ENCODE measurements at places on chromosomes 7 and 10.

DNA sequence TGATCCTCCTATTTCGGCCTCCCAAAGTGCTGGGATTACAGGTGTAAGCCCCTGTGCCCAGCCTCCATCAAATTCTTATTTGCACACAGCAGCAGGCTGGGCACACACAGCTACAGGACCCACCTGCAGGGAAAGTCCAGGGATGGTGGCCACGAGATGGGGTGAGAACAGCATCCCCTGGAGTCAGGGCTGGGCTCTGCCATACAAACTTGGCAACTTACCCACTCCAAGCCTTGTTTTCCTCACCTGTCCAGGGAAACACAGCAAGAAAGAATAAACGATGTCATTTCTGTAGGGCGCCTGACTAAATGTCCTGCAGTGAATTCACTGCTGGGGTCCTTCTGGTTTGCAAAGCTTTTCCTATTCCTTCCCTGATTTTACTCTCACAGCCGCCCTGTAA, 5.5 kb downstream of the MYH16 start:
- DNase-seq = no peak

DNA sequence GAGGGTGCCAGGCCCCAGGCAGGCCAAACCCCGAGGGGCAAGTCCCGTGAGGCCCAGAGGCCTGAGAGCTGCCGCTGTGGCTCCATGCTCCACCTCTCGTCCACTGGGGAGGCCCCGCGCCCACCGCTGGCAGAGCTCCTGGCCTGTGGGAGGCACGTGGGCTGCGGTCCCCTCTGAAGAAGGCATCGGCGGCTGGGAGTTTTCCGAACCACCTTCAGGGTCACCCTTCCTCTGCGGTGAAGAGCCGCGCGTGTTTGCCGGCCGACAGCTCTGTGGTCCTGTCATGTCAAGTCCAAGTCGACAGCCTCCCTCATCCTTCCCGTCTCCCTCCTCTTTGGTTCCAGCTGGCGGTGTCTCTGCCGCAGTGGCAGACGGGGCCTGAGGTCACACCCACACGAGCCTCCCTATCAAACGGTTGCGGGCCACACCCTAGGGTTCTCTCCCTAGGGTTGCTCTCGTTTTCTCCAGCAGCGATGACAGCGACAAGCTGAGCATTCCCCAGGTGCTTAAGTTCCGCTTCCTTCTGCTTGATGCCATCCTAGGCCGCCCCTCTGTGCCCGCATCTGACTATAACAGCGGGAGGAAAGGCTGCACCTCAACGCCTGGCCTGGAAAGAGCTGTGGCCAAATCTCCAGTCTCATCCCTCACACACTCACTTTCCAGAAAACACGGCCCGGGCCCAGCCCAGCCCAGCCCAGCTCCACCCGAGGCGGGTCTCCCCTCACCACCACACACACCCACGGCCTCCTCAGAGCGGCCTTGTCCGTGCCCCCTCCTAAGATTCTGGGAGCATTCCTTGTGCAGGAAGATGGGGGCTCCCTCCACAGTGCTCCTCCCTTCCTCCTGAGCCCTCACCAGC, 185.0 kb downstream of the ELFN1 start:
- DNase-seq = no peak

DNA sequence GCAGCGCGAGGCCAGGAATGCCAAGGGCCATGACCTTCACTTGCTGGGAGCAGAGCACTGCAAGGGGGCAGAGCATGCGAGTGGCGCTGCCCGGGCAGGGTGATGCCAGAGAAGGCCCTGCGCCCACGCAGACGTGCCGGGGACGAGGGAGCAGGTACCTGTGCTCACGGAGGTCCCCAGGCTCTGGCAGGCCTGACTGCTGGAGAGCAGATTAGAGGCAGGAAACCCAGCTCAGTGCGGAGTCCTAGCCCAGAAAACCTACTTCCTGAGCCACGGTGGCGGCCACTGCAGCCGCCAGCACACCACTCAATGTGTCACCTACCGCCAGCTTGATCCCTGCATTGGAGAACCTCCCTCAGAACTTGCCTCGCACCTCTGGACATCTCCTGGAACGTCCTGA, 148.4 kb downstream of the MAD1L1 start:
- DNase-seq = no peak

GRCh38 chr10:77400033-77400432, 237.6 kb downstream of the KCNMA1 start:
- DNase-seq = no peak

GRCh38 chr7:2498708-2499107, 20.9 kb upstream of the LFNG start:
- DNase-seq = no peak

- no peak for DNase-seq
These were observed 2.0 kb downstream of the ZNF503 start for GRCh38 chr10:75399461-75400162.

- DNase-seq = no peak
These were observed 86.9 kb downstream of the DAGLB start for GRCh38 chr7:6360841-6361240.

- no peak for DNase-seq
These were observed 22.2 kb downstream of the DNAJB12 start for GRCh38 chr10:72332423-72333111.

DNA sequence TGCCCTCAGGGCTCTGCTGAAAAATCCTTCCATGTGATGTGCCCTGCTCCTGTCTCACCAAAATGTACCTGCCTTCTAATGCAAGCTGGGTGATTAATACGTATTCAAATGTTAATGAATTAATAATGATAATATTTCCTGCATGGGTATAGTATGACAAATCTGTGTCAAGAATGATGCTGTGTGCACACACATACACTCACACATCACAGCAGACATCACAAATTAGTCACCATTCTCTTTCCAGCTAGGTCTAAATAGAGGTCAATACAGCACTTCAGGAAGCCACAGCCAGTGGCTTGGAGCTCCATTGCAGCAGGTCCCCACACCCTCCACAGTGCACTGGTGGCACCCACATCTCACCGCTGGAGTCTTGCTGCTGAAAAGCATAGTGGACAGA, 681.2 kb upstream of the NRP1 start:
- no peak for DNase-seq

GRCh38 chr10:49382226-49382625, 13.7 kb downstream of the DRGX start:
- no peak for DNase-seq

DNA sequence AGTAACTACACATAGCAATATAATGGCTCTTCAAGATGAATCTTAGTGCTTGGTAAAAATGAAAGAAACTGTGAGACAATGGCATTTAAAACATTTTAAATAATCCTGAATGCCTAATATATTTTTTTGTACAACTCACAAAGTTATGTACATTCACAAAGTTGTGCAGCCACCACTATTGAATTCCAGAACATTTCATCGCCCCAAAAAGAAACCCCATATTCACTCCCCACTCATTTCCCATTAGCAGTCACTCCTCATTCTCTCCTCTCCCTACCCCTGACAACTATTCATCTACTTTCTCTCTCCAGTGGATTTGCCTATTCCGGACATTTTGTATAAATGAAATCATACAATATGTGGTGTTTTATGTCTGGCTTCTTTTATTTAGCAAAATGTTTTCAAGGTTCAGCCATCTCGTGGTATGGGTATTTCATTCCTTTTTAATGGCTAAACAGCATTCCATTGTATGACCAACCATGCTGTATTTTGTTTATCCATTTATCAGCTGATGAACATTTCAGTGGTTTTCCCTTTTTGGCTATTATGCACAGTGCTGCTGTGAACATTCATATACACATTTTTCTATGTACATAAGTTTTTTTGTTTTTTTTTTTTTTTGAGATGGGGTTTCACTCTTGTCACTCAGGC, 34.7 kb downstream of the ENTPD7 start:
- DNase-seq = no peak

- DNase-seq = no peak
These were observed 75.9 kb downstream of the BUB3 start for GRCh38 chr10:123229927-123230630.

DNA sequence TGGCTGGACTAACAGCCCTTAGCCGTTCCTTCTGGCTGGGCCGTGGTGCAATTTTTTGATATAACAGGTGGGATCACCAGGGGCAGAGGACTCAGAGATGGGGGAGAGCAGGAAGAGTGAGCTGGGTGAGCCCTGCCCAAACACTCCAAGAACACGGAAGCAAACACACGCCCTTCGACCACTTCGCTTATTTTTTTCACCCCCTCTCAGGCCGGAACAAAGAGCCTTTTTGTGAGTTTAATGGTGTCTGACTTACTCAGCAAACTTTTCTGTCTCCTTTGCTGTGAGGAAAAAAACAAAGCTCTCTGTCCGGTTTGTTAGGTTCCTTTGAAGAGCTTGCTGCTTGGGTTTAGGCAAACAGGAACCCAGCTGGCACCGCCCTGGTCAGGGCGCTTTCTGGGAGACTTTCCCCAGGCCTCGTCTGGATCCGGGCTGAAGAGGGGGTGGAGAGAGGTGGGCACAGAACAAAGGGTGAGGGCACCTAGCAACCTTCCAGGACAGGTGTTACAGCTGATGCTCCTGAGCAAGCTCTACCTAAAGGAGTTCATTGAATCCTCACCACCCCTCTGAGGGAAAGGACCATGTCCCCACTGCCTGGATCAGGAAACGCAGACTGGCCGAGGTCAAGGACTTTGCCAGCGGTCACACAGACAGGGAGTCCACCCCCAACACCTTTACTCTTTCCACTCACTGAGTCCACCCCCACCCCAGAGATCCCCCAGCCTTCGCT, 23.3 kb downstream of the CALML3 start:
- DNase-seq = peak; percentile 73

DNA sequence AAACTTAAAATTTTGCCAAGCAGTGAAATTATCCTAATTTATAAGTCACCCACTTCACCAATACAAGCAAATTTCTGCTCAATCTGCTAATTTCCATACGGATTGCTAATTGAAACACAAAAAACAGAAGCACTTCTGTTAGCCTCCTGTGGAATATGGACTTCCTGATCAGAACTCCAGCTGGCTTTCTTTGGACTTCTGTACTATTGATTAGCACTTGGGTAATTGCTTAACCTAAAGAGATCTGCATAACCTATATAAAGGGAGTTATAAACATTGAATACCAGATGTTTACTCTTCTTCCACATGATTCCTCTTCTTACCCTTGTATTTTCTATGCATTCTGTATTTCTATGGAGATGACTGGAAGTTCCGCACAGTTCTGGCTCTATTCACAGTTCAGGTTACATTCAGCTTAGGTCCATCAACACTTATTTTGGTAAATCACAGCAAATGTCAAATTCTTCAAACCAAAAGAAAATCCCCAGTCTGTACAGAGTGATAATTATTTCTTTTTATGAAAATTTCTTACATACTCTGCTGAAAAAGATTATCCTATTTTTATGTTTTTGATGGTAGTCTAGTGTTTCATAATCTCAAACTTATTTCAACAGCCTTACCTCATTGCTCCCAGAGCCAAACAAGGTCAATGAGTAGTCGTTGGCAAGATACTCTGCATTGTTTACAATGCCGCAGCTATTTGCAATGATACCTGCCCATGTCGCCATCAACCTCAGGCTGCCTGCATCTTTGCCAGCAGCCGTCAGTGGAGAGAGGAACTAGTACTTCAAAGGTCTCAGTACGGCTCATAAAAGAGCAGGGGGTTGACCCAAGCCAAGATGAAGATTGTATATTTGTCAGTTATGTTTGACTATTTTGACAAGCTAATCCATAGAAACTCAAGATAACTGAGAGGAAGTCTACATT, 225.6 kb downstream of the AHR start:
- peak; percentile 32 for DNase-seq

GRCh38 chr7:9645756-9646155, 1212.3 kb downstream of the NXPH1 start:
- DNase-seq = no peak

GRCh38 chr7:23207884-23208283, 26.0 kb downstream of the NUP42 start:
- DNase-seq = no peak

- DNase-seq = no peak
These were observed 14.5 kb downstream of the TTYH3 start for GRCh38 chr7:2646336-2646679.

GRCh38 chr7:148084138-148084537, 506.4 kb upstream of the C7orf33 start:
- DNase-seq = peak; percentile 83

DNA sequence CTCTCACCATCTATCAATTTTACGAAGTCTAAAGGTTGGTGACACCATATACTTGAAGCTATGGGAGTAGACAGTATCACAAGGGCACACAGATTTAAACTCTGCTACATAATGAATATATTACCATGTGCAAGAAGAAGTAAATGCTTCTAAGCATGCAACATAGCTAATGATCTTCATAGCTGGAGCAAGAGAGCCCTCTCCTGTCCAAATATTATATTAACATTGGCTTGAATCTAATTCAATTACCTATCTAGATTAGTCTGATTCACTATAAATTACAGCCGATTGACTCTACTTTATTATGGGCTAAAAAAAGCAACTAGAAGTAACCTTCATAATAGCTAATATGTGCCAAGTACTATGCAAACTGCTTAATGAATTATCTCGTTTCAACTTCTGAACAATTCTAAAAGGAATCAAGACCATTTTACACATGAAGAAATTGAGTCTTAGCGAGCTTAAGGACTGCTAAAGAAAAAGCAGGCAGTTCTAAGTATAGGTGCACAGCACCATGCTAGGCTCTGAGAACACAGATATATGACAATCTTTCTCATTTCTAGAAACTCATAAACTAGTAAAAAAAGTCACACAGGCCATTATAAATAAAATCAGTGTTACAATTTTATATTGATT, 21.9 kb downstream of the FRA10AC1 start:
- DNase-seq = no peak

DNA sequence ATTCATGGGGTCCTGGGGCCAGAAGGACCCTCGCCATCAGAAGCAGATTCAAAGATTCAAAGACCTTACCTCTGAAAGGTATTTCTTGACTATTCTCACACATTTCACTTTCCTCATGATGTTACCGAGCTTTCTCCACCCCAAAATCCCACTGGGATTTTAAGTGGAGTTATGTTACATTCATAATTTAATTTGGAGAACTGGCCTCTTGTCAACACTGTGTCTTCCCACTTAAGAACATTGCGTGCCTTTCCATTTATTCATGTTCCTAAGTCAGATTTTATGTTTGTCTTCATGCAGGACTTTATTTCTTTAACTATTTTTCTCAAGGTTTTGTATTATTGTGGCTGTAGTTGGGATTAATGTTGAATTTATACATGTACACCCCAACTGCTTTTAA, 123.5 kb upstream of the BMPER start:
- no peak for DNase-seq

GRCh38 chr10:80501381-80501912, 36.3 kb upstream of the SH2D4B start:
- no peak for DNase-seq

DNA sequence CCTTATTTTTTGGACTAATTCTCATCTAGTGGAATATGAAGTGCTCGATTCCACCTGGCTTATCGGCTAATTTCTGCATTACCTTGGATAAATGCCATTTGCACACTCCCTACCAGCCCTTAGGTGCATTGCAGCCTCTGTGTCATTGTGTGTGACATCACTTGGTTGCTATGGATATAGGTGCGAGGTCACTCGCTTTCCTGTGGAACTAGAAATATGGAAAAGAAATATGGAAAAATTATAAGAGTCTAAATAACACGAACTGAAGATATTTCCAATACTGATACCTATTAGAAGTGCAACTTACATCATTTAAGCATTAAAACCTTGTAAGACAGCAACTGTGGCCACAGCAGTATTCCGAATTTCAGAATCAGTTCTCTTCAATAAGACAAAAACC, 2.0 kb downstream of the YWHAG start:
- peak; percentile 8 for DNase-seq
